HCT116 (cell line): ENCODE measurements at places on chromosomes 13 and 19. TPM values are rescaled to one million over a fixed set of nuclear protein-coding genes. Genes with fewer than 3 reads are reported as not detected.

Gene C19orf38
- total RNA-seq = 0.74 TPM

Gene F10
- total RNA-seq = 4.0 TPM

Gene MTUS2
- total RNA-seq = 0.02 TPM

Gene MBD3L3
- not detected for total RNA-seq

Gene BCAM
- 78.7 TPM for total RNA-seq
